Mesothelial cell of epicardium (in vitro differentiated cells): ENCODE measurements at places on chromosomes 7 and 10.

DNA sequence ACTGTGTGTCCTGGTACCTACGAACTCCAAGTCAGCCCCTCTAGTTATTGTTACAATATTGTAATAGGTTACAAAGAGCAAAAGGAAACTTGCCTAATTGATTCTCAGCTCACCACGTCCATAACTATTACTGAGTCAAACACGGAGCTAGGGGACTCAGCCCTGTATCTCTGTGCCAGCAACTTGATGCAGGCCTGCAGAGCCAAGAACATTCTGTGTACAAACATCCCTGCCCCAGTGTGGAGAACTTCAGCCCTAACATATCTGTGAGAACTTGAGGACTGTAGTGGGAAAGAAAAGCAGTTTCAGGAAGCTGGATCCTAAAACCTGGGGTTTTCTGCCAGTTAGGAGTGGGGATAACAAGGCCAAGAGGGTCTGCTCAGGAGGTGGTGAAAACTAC, 114.9 kb upstream of the PRSS58 start:
- DNase-seq, result no peak

DNA sequence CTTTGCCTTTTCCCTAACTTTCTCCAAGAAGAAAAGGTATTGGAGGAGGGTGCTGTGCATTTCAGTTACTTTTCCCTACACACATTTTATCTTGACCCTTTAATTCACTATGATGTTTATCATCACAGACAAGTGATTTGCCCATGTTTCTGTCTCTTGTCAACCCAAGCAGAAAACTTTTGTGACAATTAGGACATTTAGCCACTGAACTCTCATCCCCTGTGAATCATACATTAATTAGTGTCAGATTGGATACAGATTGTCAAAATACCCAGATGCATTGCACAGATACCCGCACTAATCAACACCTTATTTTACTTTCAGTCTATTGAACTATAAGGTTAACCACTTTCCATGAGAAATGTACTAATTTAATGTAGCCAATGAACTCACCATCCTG, 912.9 kb downstream of the SORCS1 start:
- DNase-seq, result no peak

DNA sequence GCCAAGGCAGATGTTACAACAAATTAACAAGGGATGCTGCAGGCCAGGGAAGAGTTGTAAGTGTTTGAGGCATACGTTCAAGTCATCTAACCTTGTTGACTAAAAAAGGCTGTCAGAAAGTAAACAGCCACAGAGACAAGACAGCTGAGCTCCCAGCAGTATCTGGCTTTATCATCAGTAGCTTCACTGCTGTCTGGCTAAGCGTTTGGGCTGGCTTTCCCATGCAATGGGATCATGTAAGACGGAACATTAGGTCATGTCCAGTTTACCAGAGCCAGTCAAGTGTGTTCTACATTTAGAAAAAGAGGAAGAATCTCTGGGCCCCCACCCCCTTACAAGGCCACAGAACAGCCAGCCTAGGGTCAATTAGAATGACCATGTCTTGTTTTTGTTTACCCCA, 51.3 kb upstream of the GSAP start:
- DNase-seq, result no peak

DNA sequence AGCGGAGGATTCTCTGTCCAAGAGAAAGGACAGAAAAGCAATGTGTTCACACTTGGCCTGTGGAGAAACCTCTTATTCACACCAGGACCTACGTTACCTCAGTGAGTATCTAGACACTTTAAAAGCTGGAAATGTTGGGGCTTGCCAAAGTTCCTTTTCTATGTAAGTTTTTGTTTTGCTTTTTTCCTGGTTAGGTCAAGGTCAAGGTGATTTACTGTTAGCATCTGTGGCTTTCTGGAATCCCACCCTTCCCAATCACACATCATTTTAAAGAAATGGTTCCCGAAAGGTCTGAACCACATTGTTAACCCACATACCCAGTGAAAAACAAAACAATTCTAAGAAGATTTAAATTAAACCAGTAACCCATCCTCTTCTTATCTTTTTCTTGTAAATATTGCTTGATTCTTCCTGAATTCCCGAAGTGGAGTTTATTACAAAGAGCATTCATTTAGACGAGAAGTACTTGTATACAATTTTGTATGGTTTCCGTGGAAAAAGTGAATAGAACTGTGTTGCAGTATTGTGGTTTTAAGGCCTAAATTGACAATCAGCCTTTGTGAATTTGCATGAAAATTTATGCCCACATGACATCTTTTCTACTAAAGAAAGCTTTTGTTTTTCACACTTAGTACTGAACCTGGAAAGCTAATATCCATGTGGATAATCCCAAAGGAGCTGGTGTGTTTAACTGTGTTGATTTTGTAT, 827.0 kb upstream of the IGFBP3 start:
- DNase-seq, result no peak

DNA sequence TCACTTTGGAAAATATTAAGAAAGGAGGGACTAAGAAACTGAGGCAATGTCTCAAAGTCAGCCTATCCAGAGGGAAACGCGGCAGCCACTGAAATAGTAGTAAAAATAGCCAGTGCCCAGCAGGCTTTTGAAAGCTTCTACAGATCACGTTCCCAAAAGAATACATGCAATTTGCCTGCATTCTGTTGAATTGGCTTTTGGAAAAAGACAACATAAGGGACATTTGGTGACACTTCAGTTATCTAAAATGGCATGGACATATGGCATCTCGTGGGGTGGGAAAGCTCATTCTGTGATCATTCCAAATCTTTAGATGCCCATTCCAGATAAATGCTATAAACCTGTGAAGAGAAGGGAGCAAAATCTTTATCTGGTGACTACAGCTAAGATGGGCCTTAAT, 82.8 kb upstream of the PDE1C start:
- no peak for DNase-seq

- no peak for DNase-seq
These were observed 43.5 kb downstream of the PDLIM1 start for GRCh38 chr10:95247200-95247880.

DNA sequence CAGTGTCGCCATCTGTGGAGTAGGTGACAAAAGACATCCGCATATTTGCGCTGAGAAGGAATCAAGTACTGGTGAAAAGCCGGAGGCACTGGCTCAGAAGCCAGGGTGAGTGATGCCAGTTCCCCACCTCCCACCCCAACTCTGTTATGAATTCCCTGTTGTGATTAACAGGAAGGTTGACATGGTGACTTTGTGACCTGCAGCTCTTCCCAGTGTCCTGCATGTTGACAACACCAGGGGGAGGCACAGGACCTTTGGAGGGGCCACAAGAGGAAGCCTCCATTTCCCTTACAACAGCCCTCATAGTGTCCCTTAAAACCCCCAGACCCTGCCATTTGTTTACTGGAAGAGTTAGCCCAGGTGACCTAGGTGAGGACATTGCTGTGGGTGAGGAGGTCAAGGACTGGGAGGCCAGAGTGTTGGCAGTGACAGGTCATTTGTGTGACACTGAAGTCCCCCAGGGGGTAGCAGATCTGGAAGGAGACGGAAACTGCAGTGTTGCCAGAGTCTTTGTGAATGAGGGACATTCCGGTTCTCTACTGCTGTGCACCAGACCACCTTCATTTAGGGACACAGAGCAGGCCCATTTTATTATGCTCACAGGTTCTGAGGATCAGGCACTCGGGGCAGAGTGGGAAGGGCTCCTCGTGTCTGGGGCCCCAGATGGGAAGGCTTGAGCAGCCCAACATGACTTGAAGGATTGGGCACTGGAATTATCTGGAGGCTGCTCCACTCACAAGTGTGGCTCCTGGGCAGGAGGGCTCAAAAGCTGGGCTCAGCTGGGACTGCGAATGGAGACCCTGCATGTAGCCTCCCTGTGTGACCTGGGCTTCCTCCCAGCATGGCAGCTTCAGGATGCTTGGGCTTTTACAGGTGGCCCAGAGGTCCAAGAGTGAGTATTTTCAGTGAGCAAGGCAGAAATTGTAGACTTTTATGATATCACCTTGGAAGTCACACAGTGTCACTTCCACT, 13.0 kb upstream of the ANTXRL start:
- no peak for DNase-seq

DNA sequence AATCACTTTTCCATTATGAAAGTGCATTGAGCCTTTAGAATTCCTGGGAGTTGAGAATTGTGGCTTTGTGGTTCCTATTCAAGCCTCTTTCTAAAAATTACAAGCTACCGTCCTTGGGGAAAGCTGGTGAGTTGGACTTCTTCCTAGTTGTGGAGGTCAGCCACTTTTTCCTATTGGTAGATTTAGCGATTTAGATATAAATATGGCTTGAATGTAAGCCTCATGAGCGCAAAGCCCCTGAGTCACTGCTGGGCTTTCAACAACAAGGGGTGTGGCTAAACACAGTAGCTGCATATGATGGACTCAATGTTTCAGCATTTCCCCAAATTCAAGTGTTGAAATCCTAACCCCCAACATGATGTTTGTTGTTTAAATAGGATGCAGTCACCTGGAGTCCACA, 150.0 kb upstream of the IGFBP3 start:
- no peak for DNase-seq

- DNase-seq, result no peak
These were observed 31.9 kb downstream of the SLC26A4 start for GRCh38 chr7:107692501-107692900.

- no peak for DNase-seq
These were observed 73.3 kb upstream of the FHIP2A start for GRCh38 chr10:114748241-114748640.

GRCh38 chr10:16570731-16571130, 49.1 kb upstream of the C1QL3 start:
- no peak for DNase-seq

DNA sequence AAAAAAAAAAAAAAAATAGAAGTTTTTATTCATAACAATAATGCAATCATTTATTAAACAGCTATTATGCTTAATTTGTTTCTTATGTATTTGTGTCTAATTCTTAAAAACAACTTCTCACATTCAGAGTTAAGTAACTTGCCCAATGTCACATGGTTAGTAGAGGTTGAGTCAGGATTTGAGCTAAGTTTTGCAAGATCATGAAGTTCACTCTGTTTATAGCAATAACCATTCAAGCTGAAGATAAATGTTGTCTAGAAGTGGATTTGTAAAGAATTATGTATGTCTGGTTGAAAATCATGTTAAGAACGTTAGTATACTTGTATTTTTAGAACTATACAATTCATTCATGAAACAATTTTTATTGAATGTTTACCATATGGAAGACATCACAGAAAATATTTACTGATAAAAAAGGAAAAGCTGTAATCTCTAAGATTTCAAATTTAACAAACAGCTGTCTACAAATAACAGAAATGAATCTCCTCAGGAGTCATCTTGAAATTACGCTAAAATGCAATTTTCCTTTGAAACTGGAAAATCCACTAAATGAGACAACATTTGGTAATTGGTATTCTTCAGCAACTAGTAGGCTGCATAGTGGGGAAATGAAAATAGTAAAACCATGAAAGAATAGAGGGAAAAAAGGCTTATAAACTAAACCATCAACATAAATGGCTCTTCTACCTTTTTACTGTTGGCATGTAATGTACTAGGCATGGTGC, 70.5 kb upstream of the AHR start:
- DNase-seq, result no peak

DNA sequence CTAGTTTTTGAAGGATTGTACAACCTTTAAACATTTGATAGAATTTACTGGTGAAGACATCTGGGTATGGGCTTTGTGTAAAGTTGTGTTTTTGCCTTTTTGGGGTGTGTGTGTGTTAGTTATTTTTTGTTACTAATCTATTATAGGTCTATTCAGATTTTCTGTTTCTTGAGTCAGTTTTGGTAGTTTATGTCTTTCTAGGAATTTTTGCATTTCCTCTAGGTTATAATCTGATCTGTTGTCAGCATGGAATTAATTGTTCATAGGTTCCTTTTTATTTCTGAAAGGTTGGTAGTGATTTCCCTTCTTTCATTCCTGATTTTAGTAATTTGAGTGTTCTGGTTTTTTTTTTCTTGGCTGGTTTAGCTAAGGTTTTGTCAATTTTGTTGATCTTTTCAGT, 17.7 kb downstream of the SEPTIN7 start:
- no peak for DNase-seq

- DNase-seq, result no peak
These were observed 774.1 kb upstream of the IGFBP3 start for GRCh38 chr7:46695051-46695708.

DNA sequence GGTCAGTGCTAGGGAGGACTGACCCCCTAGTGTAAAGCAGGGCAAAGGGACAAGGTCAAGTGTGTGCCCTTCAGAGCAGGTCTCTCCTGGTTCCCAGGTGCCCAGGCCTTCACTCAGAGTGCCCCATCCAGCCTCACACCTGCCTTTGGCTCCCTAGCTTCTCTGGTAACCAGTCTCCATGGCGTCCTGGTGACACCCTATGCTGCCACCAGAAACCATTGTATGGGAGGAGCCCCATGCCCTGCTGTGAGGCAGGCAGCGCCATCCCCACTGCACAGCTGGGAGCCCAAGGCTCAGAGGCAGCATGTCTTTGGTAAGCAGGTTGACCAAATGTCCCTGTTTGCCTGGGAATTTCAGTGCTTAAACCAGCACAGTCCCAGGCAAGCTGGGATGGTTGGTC, 33.1 kb upstream of the HMX3 start:
- DNase-seq, result no peak

GRCh38 chr7:91945476-91945875, 4.8 kb downstream of the AKAP9 start:
- DNase-seq, result no peak

- DNase-seq, result no peak
These were observed 67.5 kb downstream of the PFKFB3 start for GRCh38 chr10:6269953-6270867.

- no peak for DNase-seq
These were observed 96.5 kb downstream of the NRP1 start for GRCh38 chr10:33237736-33238624.

DNA sequence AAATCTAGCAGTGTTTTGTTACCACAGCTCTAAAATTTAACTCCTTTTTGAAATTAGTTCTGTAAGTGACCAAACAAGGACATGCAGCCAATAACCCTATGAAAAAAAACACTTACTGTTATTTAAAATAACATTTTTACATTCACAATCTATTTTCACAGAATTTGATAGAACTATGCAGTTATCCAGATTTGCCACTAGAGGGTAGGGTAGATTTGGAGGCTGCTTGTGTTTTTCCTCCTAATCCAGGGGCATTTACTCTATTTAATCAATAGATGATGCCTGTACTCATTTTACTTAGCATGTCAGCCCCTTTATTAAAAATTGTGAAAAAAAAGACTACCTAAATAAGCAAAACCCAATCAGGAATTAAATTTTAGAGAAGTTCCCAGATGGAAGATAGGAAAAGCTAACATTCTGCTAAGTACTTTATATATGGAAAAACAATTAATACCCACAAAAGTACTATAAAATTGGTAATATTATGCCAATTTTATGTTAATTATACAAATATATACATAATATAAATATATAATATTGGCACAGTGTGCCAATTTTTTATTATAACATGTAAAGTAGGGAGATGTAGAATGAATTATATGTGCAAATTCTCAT, 18.1 kb upstream of the LIPK start:
- DNase-seq, result no peak
